ENCODE measurements at places on chromosomes 12 and 14. TPM values are rescaled to one million over a fixed set of nuclear protein-coding genes. Genes with fewer than 3 reads are reported as not detected.
A peak's percentile ranks its signal among the peaks of the same experiment; 100 is the strongest.

GRCh38 chr12:67546746-67547145, 101.8 kb upstream of the DYRK2 start:
- no peak for DNase-seq

DNA sequence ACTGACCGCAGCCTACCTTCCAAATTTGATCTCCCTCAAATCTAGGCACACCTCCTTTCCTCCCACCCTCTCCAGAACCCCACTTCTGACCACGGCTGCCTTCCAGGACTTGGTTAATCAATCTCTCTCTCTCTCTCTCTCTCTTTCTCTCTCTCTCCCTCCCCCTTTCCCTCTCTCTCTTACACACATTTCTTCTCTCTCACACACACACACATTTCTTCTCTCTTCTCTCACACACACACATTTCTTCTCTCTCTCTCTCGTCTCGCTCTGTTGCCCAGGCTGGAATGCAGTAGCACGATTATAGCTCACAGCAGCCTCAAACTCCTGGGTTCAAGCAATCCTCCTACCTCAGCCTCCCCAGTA, 521 bp upstream of the GMFB start:
- no peak for DNase-seq

DNA sequence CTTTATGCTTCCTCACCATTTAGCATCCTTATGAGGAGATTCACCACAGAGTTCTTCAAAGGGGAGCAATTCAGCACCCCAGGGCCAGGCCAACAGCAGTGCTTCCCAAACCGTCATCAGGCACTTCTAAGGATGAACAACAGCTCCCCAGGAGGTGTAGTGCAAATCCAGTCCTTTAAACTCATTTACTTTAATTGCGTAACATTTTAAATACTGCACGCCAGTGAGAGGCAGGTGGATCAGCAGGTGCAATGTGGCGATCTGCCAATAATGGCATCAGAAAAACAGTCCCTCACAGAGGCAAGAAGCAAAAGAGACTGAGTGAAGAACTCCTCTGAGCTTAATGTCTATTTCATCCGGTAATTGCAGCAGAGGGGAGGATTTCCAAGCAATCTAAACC, 770.9 kb upstream of the FOXG1 start:
- no peak for DNase-seq

MMP17 gene
- total RNA-seq, result 15.6 TPM

NID2 gene
- 1.6 TPM for total RNA-seq

GRCh38 chr14:64536488-64537245, 3.9 kb upstream of the HSPA2 start:
- DNase-seq, result no peak

GRCh38 chr14:97005934-97006333, 208.8 kb downstream of the VRK1 start:
- no peak for DNase-seq

TAS2R42 gene
- total RNA-seq, result not detected

FAR2 gene
- total RNA-seq, result 10.1 TPM

- DNase-seq, result peak; percentile 42
Measured at GRCh38 chr12:53173085-53173715, 7.3 kb upstream of the ZNF740 start.

All from HT1080 (cell line).